ENCODE measurements at places on chromosomes 3 and 15.

DNA sequence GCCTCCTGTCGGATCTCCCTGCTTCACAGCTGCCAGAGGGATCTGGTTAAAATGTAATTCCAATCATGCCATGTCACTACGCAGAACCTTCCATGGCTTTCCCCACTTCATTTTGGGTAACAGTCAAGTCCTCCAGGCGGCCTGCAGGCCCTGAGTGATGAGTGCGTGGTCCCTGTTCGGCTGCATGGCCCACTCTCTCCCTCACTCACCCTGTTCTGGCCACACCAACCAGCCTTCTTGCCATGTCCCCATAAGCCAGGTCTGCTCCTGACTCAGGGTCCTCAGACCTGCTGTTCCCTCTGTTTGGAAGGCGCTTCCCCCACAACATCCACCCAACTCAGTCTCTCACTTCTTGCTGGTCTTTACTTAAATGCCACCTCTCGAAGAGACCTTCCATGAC lies 41.6 kb upstream of the LINGO1 start:
- DNase-seq, result no peak

- peak; percentile 23 for DNase-seq
These were observed 129.8 kb downstream of the NSMCE3 start for GRCh38 chr15:29139540-29140459.

GRCh38 chr15:62857411-62857853 lies 185.1 kb upstream of the TPM1 start:
- no peak for DNase-seq

- DNase-seq, result no peak
These were observed 267.3 kb downstream of the FOXP1 start for GRCh38 chr3:71316066-71316777.

- DNase-seq, result no peak
These were observed 13.0 kb upstream of the TNK2 start for GRCh38 chr3:195921334-195921791.

- no peak for DNase-seq
These were observed 190.6 kb downstream of the SHQ1 start for GRCh38 chr3:72657666-72658065.

- no peak for DNase-seq
These were observed 41.6 kb upstream of the MRPS22 start for GRCh38 chr3:139302084-139302800.

DNA sequence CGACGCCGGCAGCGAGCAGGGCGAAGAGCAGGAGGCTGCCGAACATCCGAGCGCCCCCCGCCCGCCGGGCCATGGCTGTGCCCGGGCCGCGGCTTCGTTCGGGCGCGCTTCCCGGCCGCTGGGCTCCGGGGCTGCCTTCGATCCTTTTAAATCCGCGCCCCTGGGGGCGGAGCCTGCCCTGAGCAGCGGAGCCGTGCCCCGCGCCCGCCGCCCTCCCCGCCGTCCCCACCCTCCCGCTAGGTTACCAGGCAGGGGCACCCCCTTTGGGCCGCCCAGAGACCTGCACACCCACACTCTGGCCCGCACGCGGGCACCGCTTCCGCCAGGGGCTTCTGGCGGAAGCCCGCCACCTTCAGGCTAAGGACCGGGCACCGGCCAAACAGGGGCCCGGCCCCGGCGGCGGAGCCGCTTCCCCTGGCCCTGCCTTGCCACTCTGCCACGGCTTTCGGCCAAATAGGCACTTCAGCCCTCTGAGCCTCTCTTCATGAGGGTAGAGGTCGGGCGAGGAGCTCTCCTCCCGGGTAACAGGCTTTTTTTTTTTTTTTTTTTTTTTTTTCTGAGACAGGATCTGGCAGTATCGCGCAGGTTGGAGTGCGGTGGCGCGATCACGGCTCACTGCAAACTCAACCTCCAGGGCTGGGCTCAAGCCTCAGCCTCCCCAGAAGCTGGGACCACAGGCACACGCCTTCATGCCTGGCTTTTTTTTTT lies at the start of gene NMB:
Gene NMB, minus strand, starts transcription at position 120 of the 708 bp plus-strand sequence. Its CDS starts 47 bp downstream, at position 73.
- peak; percentile 62 for DNase-seq

GRCh38 chr15:58510715-58511598 lies 79.2 kb downstream of the LIPC start:
- no peak for DNase-seq

DNA sequence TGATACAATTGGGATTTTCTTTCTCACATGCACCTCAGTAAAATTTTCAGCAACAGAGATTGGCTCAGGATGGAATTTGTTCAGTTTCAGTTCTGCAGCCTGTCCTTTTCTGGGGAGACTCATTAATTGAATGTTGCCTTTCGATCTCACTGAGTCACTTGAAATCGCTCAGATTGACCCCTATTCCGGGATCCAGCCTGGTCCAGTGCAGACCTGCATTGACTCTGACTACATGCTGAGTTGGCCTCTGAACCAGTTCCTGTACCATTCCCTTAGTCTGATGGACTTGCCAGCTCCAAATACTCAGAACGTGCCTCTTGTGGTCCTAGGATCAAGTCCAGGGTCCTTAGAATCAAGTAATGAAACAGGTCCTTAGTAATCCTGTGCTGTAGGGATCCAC lies 9.4 kb downstream of the IGF1R start:
- DNase-seq, result no peak

GRCh38 chr3:26614006-26614685 lies 8.4 kb upstream of the LRRC3B start:
- no peak for DNase-seq

DNA sequence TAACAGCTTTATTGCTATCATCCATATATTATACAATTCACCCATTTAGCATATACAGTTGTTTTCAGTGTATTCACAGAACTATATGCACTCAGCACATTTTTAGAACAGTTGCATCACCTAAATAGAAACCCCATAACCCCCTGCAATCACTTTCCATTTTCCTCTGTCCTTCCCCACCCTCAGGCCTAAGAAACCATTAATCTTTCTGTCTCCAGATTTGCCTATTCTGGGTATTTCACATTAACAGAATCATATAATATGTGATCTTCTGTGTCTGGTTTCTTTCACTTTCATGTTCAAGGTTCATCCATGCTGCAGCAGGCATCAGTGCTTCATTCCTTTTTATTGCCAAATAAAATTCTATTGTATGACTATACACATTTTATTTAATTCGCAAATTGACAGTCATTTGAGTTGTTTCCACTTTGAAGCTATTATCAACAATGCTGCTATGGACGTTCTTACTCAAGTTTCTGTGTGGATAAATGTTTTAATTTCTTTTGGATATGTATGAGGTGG lies 39.8 kb downstream of the ADAMTS17 start:
- no peak for DNase-seq

DNA sequence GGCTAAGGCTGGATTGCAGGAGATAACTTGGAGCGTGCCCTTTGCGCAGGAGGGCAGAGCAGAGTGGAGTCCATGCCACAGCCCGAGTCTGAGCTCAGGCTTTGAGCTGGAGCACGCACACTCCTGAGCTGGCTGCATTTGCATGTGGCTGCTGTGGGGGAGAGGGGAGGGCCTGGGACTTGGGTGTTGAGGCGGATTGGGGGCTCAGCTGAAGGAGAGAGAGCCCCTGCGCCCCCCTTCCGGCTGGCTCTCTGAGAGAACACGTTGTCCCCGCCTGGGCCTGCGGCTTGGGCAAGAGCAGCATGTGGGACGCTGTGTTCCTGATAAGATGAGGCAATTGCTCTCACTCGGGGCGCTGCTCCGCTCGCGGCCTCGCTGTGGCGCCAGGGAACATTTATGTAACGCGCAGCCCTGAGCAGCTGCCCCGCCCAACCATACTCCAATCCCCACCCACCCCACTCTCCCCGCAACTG lies 39.1 kb downstream of the KLF13 start:
- DNase-seq, result peak; percentile 56

DNA sequence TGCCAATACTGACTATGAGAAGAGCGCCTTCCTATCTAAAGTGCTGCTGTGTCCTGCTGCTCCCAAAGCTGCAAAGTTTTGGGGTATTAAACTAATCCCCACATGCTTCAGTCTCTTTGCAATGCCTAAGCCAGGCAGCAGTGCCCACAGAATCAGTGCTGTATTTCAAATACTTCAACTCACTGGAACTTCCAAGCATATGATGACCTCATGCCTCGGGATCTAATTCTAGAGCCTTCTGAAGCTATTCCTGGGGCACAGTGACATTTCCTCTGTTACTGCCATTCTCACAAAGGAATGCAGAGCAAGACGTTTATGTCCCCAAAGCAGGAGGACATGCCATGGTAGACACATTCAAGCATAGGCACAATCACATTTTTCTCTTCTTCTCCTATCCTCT lies 78.5 kb downstream of the CD200 start:
- DNase-seq, result no peak

DNA sequence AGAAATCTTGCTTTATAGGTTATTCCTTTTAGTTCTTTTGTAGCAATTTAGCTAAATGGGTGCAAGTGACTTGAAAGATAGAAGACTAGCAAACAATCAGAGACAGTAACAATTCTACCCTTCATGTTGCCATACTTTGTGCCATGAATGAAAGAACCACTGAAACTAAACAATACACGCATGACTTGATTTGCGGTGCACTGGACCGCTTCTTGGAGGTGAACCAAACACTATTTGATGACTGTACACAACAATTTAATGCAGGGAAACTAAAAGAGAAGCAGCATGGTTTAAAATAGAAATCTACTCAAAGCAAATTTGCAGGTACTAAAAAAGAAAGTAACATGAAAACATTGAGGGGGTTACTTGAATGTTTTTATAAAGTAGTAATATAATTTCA lies 331.0 kb upstream of the RARB start:
- no peak for DNase-seq

DNA sequence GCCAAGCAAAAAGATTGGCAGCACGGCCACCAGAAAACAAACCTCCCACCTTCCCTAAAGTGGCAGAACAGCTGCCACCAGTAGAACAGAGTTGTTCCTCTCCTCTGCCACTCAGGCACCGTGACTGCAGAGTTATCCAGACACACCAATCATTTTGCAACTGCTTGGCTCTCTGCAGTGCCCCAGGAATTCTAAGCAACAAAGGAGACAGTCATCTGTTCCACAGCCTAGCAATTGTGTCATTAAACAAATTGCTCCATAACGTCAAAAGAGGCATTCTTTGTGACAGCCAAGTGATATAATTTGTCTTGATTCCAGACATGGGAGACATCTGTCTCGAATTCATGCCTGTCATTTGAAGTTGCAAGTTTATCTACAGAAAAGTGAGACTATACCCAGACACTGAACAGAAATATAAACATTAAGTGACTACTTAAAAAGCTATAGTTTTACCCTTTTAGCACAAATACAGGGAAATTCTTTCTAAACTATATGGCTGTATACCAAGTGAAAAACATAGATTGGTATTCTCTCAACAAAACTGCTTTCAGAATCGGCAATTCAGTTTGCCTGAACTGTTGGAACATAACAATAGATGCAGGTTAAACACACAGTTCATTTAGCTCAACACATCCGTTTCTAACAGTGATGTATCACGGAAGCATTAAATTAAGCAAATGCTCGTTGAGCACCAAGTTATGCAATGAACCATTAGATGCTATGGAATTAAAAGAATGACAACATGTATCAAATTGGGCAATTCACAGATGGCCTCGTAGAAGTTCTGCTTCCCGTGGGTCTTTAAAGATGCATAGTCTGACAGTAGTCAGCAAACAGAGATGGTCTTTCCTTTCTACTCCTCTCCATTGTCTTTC lies 281.3 kb downstream of the FGF12 start:
- DNase-seq, result no peak

DNA sequence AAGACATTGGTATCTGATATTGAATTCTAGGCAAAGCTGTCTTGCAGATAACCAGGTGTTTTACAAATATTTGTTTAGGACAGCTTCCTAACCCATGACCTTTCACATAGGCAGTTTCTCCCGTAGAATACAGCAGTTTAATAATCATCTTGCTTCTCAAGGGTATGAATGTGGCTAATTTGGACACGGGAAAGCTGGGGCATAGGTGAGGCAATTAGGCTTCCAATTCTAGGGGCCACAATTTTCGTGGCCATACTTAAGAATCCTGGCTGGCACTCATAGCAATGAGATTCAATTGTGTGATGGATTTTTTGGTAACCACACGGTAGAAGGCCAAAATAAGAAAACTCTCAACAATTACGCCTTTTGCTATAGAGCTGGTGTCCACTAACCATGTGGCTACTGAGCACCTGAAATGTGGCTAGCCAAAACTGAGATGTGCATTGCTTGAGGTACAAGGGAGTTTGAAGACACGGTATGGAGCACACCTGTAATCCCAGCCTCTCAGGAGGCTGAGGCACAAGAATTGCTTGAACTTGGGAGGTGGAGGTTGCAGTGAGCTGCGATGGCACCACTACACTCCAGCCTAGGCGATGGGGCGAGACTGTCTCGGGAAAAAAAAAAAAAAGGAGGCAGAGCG lies 34.4 kb downstream of the TFRC start:
- DNase-seq, result no peak

- no peak for DNase-seq
These were observed 6.4 kb upstream of the C15orf39 start for GRCh38 chr15:75195122-75195765.

DNA sequence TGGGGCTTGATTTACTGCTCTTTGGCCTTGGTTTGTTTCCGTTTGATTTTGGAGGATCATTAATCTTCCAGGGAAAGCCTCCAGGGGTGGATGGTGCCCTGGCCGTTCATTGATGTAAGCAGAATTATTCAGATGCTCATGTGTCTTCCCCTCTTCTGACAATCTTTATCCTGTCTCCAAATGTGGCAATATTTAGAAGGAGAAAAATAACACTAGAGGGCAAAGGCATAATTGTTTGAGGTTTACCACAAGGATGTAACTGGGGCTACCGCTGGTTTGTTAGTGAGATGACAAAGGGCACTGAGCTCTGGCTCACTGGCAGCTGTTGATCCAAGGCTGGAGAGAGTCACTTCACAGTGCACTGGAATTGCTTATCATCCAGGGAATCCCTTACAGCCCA lies 18.2 kb upstream of the PLCL2 start:
- no peak for DNase-seq

GRCh38 chr15:58243070-58243469 lies 104.9 kb downstream of the AQP9 start:
- DNase-seq, result no peak

DNA sequence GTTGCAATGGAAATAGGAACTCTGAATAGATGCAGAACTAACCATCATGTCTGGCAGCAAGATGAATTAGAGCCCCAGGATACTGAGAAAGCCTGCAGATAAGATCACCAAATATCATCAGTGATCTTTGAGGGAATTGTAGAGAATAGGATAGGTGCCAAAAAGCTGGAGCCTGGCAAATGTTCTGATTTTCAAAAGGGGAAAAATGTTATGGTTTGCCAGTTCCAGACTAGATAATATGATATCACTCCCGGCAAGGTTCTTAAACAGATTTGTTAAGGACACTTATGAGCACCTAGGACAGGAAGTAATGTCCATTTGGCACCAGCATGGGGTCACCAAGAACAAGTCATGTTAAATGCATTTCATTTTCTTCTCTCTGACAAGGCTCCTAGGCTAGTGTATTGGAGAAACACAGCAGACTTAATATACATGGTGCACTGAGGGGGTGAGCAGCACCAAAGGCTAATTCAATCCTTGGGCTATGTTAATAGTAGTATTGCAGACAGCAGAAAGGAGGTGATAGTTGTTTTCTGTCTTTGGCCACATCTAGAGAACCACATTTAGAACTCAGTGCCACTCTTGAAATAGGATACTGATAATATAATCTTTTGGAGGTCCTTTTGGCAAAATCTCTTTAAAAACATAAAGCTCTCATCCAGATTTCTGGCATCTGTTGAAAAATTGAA lies 4.8 kb downstream of the SRGAP3 start:
- DNase-seq, result no peak

GRCh38 chr15:76196269-76197231 lies 114.7 kb downstream of the ETFA start:
- DNase-seq, result no peak

- peak; percentile 21 for DNase-seq
These were observed 237.8 kb upstream of the GADL1 start for GRCh38 chr3:31132132-31132769.

GRCh38 chr15:28927043-28927442 lies 41.3 kb downstream of the APBA2 start:
- DNase-seq, result no peak

GRCh38 chr3:112351036-112351435 lies 18.1 kb downstream of the CD200 start:
- no peak for DNase-seq

Measured in activated CD4-positive, alpha-beta T cell treated with anti-CD3 and anti-CD28 coated beads, Interleukin-2, amount 50 U/mL, for 24 hours (primary cell).